ENCODE measurements at places on chromosomes 16 and 17.

DNA sequence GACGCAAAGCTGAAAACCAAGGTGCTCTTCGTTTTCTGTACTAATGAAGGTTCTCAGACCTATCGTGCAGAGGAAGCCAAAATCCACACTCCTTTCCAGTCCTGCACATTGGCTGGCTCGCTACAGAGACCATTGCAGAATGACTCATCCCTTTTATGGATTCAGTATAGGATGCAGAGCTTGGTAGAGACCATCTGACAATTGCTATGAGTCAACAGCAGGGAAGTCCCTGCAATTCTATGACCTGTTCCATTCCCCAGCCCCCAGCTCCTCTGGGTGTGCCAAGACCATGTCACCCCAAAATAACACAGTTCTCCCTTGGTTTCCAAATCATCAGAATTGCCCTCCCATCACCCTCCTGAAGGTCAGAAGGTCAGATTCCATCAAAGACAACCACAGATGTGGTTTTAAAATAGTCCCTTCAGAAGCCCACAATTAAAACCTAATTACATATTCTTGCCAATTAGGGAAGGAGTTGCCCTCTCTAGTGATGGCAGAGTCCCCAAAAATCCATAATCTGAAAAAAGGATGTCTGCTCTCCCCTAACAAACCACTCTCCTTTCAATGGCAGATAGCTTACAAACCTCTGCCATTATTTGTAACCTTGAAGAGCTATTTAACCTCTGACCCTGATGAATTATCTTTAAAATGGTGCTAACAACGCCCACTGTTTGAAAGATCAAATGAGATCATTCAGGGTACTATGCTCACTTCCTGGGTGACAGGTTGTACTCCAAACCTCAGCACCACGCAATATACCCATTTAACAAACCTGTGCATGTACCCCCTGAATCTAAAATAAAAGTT, 108.2 kb upstream of the RBBP6 start:
- DNase-seq: no peak

GRCh38 chr16:56832768-56833167, 32.2 kb upstream of the SLC12A3 start:
- DNase-seq: no peak

DNA sequence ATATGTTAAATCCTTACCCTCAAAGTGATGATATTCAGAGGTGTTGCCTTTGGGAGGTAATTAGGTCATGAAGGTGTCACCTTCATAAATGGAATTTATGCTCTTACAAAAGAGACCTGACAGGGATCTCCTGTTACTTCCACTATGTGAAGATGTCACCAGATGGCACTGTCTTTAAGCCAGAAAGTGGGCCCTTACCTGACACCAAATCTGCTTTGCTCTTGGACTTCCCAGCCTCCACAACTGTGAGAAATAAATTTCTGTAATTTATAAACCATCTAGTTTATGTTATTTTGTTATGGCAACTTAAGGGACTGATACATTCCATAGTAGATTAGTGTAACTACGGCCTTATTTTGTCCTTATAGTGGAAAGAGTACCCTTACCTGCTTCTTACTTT, 358.3 kb upstream of the SALL1 start:
- DNase-seq: no peak

GRCh38 chr16:47486856-47487255, 25.7 kb downstream of the PHKB start:
- DNase-seq: no peak

GRCh38 chr16:560204-560700, at the start of gene PRR35:
TSS of gene PRR35 (plus strand) at chr16:560394. CDS start at chr16:563295, 2,901 bp downstream.
- no peak for DNase-seq

DNA sequence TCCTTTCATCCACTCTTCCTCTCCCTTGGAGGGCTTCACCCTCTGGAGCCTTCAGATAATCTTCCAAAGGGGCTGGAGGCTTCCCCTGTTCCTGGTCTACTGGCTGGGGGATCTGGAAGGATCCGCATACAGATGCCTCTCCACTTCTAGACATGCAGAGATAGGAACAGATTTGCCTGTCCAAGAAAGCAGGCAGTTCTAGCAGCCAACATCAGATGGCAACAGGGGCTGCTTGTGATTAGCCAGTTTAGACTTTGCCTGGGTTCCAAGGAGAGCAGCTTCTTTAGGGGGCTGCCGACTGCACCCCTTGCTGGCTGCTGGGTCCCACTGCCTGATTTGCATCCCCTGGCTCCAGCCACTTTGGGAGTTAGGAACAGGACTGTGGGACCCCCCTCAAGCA, 6.2 kb upstream of the CD300A start:
- DNase-seq: no peak

DNA sequence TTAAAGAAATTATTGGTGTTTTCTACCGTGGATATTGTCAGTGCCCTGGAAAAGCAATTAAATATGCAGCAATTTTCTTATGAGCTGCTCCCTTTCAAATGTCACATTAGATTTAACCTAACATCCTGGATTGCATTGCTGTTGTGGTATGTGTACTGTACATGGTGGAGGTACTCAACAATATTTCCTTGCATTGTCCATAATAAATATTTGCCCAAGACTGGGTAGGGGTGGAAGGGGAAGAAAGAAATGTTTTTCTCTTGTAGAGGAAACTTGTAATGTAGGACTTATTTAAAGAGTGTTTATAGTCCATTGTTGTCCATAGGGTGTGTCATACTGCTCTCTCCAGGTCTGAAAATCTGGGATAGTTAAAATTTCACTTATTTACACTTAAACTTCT, 346.2 kb upstream of the TBX2 start:
- no peak for DNase-seq

- no peak for DNase-seq
These were observed 80.2 kb upstream of the GNAO1 start for GRCh38 chr16:56111100-56111499.

DNA sequence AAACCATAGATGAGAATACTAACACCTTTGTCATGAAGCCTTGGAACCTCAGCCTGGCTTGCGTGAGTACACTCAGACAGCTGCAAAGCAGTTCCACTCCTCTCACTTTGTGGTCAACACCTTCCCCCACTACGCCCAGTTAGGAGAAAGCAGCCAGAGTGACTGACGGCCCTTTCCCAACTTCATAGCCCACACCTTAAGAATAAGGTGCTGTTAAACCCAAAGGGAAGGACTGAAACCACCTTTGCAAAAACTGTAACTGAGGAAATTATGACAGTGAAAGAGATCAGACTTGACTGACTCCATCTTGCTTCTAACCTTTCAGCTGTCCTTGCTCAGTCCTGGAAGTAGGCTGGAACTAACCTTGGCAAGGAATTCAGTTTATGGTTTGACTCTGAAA, 13.7 kb downstream of the N4BP1 start:
- no peak for DNase-seq

DNA sequence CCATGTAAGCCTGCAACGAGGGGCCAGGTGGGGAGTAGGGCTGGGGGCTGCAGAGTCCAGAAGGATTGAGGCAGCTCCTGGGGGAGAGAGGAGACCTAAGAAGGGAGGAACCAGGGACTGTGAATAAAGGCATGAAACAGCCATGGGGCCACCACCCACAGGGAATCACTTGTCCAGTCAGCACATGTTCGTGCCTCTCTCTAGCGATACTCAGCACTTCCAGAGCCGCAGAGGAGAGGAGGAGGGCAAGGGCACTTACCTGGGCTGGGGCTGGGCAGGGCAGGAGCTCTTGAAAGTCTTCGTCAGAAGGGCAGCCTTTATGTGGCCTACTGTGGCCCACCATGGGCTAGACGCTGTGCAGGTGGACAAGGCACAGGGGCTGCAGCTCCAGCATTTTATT, 24.2 kb downstream of the CACNA1G start:
- DNase-seq: peak; percentile 37

- peak; percentile 89 for DNase-seq
These were observed 7.9 kb downstream of the KDM6B start for GRCh38 chr17:7841915-7842379.

GRCh38 chr17:74810699-74811485, 34.7 kb upstream of the NAT9 start:
- no peak for DNase-seq

DNA sequence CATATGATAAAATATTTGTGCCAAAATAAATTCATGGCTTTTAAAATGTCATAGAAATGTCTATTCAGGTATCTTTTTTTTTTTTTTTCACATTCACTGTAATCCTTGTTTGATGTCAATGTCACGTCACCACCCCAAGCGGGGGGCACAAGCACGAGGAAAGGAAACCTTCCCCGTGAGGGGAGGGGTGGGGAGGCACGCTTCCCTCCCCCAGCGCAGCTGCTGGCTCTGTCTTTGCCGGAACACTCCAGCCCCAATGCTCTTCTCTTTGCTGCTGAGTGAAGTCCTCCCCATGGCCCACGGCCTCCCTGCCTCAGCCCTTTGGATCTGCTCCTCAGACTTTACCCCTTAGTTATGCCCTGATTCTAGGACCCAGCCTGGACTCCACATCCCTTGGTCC, 1.5 kb downstream of the SLC35G3 start:
- DNase-seq: no peak

DNA sequence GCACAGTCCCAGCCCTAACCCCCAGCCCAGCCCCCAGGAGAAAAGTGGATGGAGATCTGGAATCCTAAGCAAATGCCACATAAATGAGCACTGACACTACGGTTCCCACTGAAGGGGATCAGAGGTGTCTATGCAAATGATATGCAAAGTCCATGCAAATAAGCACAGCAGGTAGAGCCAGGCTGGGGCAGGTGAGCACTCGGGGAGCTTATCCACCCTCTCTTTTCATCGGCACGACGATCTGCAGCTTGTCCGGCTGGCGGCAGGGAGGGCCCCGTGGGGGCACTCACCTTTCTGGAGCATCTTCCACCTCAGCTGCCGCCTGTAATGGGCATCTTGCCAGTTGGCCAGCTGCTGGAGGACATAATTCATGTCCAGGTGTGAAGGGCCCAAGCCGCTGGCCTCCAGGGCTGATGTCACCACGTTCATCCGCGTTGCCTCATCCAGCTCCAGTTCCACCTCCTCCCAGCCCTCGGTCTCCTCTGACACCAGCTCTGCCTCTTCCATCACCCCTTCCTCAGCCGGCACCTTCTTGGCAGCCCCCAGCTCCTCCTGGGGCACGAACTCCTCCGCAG, 9.9 kb downstream of the HAP1 start:
- peak; percentile 44 for DNase-seq

DNA sequence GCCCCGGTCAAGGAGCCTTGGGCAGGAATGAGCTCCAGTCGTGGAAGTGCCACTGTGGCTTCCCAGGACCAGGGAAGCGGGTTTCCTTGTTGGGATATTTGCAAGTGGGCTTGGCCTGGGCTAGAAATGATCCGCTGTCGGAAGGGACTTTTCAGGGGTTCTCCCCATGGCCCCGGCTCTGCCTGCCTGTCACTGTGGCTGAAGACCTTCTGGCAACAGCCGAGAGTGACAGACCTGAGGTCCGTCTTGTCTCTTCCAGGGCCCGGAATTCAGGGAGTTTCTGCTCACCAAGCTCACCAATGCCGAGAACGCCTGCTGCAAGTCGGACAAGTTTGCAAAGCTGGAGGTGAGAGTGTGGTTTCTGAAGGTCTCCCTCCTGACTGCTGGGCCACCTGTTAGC, 57.7 kb downstream of the OR1D5 start:
- no peak for DNase-seq

DNA sequence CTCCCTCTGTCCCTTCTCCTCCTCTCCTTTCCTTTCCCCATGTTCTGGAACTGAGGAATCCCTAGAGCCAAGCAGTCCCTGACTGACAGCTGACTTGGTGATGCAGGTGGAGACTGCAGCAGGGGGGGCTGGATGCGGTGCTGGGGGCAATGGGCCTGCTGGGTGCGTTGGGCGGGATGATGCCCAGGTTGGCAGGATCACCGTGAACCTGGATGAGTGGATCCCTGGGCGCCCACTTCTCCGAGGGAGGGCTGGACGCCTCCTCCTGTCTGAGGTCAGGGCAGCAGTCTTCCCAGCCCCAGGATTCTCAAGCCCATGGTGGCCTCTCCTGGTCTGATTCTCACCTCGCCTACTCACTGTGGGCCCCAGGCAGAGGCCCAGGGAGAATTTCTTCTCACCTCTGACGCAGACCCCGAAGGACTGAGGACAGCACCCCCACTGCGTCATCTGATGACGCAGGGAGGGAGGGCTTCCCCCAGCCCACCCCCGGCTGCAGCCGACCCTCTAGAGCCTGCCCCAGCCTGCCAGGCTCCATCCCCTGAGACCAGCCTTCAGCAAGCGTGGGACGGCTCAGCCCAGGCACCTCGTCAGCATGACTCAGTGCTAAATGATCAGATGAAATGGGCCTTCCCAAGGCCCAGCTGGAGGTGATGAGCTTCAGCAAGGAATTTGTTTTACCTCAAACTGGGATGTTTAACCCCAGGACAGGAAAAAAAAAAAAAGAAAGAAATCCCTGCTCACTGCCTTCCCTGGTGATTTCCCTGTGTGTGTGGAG, 188.0 kb upstream of the TNRC6C start:
- no peak for DNase-seq

DNA sequence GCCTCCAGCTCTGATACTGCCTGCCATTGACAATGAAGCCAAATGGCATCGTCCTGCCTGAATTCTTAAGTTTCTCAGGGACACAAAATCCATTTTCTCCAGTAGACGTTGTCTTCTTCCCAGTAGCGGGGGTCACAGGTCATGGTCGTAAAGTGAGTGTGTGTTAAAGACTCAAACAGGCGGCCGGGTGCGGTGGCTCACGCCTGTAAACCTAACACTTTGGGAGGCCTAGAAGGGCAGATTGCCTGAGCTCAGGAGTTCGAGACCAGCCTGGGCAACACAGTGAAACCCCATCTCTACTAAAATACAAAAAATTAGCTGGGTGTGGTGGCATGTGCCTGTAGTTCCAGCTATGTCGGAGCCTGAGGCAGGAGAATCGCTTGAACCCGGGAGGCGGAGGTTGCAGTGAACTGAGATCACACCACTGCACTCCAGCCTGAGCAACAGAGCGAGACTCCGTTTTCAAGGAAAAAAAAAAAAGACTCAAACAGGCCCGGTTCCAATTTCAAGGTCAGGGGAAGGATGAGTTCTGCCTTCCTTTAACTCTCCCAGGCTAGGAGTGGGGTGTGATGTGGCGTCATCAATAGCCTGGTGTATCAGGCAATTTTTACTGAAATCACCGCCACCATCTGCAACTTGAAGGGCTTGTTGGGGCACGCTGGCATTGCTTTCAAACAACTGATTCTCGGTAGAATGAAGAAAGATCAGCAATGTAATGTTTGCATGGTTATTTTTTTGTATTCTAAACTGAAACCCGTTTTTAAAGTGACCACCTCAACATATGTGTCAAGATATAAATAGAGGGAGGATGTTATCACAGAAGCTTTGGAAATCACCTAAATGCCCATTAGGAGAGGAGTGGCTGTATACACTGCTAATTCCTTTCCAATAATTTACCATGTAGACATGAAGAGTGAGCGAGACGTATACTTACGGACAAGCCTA, 91.0 kb downstream of the WSCD1 start:
- peak; percentile 7 for DNase-seq

DNA sequence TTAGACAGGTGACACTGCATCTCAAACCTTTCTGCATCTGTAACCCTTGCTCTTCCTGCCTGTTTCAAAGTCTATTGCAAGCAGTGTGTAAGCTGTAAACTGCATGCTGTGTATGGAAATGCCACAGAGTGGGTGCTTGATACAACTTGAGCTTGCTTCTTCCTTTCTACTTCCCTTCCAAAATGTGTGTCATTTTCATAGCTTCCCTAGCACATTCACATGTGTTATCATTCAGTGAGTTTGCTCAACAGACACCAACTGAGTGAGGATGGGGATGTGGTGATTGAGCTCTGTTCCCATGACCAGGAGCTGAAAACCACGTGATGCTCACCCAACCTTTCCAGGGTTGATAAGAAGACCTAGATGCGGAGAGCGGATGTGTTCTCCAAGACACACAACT, 111.1 kb downstream of the VAT1L start:
- DNase-seq: no peak

GRCh38 chr17:27539794-27540317, 83.6 kb downstream of the KSR1 start:
- DNase-seq: no peak

Measured in NCI-H345 (cell line).